ENCODE measurements at places on chromosomes 5 and 9.

GRCh38 chr5:166596043-166596442, 1695.4 kb upstream of the WWC1 start:
- DNase-seq, result no peak

DNA sequence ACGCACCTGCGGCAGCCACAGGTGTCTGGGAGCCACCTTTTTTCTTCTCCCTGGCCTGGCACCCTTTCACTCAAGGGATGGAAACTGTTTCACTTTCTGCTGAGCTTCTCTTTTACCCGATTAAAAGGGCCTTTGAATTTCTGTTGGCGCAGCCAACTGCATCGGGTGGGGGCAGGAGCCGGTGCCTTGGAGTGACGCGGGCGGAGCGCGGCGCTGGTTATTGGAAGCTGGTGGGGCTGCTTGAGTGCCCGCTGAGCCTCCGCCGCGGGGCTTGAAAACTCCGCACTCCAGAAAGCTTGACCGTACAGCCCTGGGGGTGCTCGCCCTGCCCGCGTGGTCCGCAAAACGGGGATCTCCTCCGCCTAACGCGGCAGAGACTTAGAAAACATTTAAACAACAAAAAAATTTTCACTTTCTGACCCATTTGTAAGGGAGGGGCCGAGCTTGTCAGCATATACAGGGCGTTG, 52.0 kb upstream of the TJP2 start:
- no peak for DNase-seq

GRCh38 chr9:98172604-98173003, 19.8 kb downstream of the CORO2A start:
- no peak for DNase-seq

DNA sequence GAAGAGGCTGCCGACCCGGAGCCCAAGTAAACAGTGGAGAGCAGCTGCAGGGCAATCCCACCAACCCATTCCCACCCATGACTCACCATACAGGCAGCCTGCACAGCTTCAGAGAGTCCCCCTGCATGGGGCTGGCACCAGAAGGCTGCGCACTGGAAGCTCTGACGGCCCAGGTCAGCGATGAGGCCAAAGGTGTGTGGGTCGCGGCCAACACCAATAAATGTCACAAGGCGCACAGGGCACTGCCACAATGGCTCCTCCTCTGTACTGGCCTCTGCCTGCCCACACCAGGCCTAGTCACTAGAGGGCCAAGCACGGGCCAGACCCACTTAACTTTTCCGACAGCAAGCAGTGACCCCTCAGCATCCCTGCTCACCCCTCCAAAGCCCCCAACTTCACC, 3.0 kb upstream of the SRA1 start:
- DNase-seq, result no peak

- DNase-seq, result no peak
Measured at GRCh38 chr9:119775410-119775809, 406.2 kb upstream of the BRINP1 start.

GRCh38 chr9:80707120-80707519, 982.2 kb downstream of the TLE1 start:
- no peak for DNase-seq

GRCh38 chr5:58090704-58091103, 369.2 kb downstream of the PLK2 start:
- no peak for DNase-seq

- DNase-seq, result no peak
Measured at GRCh38 chr5:154084062-154084639, 45.4 kb downstream of the MFAP3 start.

DNA sequence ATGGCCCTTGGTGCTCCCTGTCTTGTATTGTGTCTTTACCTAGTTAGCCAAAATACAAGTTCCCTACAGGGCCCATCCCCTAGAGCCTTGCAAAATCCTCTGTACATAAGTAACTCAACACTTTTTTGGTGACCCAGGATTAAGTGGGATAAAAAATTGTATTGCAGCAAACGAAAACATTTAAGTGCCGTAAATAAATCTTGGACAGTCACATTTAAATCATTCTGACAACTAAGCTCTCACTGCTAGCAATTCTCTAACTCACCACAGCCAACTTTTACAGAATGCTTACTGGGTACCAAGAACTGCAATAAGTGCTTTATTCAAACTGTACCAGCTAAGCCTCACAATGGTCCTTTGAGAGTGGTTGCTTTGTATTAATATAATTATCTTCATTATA, 56.6 kb downstream of the GNAQ start:
- DNase-seq, result no peak

DNA sequence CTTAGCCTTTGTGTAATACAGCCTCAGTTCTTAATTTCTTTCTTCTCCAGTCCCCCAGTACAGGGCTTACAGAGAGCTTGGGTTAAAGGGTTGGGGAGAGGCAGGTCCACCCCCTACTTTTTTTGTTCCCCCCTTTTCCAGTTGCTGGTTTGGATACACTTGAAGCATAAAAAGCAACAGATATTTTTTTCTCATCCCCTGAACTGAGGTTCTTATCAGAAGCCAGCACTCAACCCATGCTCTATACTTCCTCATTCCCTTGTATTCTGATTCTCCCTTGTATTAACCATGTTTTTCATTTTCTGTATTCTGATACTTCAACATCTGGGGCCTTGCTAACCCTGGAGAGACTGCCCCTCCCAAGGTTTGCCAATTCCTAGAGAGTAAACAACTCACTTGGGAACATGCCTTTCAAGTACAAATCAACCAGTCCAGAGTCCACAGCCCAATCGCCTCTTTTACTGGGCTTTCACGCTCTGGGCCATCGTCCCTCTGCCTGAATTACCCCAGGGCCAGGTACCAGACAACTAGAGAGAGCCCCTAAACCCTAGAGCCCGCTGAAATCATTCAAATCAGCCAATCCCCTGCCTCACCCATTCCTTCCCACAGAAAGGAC, 333.4 kb upstream of the PUM3 start:
- DNase-seq, result no peak

DNA sequence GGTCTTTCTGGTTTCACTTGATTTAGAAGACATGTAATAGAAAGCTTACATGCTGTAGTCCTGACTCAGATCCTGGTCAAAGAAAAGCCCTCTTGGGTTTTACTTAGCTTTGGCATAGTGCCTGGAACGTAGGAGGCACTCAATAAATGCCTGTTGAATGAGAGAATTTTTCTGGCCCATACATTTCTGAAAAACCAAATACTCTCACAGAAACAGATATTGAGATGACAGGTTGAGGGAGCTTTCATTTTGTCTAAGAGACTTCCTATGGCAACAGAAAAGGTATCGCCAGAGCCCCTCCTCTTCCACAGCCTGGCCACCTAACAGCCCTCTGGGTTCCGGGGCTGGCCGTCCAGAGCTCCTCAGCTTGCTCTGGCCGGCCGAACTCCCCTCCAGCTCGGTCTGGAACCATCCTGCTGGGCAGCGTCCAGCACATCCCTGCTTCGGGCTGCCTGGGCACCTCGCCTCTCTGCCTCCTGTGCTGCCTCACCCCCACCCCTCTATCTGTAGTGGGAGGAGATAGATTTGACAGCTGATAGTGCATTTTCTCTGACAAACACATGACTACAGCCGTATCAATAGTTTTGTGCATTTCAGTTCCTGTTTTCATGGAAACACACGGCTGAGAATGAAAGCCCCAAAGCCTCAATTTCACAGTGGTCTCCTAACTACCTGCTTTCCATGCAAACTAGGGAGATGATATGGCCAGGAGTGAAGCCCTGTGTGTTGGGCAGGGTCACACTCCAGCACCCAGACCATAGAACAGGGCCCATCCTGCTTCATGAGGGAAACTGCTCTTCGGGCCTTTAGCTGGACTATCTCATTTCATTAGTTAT, 1.1 kb downstream of the IL4 start:
- DNase-seq, result peak; percentile 43

- DNase-seq, result no peak
Measured at GRCh38 chr5:33726422-33727165, 165.2 kb downstream of the ADAMTS12 start.

- DNase-seq, result no peak
Measured at GRCh38 chr5:34034534-34035327, 8.3 kb downstream of the C1QTNF3 start.

- DNase-seq, result no peak
Measured at GRCh38 chr9:112872019-112872418, 18.7 kb downstream of the SLC46A2 start.

- no peak for DNase-seq
Measured at GRCh38 chr5:173354645-173355044, 26.4 kb upstream of the STC2 start.

- DNase-seq, result no peak
Measured at GRCh38 chr5:1164696-1165630, 36.4 kb upstream of the SLC6A19 start.

- no peak for DNase-seq
Measured at GRCh38 chr5:62741761-62742160, 163.1 kb downstream of the LRRC70 start.

DNA sequence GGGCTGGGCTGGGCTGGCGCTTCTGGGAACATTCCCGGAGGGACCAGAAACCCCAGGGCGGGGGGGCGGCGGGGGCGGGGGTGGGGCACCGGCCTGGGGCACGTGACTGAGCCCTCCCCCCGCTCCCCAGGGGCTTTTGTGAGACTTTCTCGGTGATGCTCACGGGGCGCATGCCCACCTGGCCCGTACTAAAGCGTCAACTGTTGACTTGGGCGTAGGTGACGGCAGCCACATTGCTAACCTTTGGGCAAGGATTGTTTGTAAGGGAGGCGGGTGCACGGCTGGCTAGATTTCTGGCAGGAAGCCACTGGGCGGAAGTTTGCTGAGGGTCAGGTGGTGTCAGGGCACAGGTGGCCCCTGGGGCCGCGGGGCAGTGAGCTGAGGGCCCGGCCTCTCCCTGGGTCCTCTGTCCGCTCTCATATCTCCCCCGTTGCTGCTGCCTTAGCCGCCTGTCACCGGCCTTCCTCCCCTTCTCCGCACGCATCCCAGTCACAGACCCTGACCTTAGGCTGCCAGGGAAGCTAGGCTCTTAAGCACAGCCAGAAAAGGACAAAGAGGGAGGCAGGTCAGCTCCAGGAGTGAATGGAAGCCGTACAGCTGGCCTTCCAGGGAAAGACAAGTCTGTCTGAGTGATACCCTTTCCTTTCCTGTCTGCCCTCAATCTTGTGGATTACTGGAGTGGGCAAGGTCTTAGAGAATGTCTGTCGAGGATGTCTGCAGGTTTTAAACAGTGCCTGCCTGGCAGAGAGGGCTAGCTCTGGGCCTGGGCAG, 812 bp downstream of the CACFD1 start:
- DNase-seq, result no peak

DNA sequence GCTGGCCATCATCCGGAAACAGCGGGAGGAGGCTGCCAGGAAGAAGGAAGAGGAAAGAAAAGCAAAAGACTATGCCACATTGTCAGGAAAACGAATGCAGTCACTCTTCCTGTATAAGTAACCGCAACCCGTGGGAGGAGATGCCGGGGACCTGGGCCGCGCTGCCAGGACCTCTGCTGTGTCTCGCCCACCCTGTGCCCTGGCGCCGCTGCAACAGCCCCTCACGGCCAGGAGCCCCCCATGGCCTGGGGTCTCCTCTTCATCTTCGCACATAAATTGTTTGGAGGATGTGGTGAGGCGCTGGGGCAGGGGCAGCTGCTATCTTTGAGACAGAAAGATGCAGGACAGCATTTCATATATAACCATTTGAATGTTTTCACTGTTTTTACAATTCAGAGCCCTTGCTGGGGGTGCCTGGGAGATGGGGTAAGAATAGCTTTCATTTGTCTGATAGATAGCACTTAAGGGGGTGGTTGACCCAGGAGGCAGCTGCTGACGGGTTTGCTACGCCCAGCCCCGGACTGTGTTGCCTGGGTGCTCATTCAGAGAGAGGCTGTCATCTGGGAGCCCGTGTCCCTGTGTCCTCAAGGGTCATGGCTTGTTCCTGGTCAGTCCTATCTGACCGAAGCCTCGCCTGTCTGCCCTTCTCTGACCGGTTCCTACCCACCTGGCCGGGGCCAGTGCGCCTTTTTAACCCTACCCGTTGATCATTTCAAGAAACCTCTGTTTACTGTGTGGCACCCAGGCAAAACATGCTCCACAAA, 1067.7 kb upstream of the COX7C start:
- DNase-seq, result no peak

DNA sequence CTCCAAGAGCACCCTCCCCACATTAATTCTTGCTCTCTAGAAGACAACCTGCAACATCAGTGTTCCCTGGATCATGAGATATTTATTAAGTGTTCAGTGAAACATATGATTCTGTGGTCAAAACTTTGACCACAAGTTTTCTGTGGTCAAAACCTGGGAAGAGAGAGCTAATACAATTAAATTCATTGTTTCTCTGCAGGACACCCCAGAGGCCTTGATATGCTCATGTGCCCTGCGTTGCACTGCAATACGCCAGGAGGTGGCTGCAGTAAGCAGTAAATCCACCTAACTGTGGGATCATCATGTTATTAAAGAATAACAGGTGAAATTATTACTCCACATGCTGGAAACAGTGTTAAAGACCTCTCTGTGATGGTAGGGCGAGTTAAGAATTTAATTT, 109.3 kb upstream of the SPDL1 start:
- DNase-seq, result no peak

DNA sequence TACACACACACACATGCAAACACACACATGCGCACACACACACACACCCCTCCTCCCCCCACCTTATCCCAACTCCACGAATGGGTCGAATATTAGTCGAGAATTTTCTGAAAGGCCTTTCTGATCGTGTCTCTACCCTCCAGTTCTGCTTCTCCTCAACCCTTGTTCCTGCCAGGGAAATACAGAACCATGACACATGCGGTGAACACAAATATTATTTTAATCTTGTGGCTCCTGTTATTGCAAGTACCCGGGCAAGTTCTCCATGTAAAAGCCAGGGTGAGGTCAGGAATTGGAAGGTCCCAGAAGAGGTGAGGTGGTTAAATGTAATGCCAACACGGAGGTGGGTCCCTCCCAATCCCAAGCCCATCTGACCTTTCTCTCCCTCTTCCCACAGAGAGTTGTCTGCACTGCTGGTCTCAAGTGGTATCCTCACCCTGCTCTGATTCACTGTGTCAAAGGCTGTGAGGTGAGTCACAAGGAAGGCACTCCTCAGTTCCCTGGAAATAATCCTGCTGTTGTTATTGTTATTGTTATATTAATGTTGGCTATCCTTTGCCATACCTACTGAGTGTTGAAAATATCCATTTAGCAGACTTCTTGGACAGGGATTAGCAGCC, 223.7 kb downstream of the PAPPA start:
- peak; percentile 1 for DNase-seq

- DNase-seq, result no peak
Measured at GRCh38 chr5:139495638-139496435, 13.3 kb upstream of the STING1 start.

DNA sequence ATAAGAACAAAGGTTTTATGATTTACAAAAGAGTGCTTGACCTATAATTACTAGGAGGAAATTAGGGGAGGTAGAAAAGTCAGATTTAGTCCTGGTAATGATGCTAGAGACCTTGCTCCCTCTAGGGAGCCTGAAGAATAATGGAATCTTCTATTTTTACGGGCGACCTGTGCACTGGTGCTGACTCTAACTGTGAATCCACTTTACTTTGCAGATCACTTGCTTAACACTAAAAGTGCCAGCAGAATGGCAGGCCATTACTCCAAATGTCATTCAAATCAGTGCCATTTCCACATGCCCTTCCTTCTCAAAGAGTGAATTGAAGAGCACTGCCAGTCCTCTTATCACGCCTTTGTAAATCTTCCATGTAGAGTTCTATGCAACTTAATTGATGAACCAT, 359.4 kb upstream of the ARRDC3 start:
- no peak for DNase-seq
